ENCODE measurements at places on chromosomes 6 and 20.

DNA sequence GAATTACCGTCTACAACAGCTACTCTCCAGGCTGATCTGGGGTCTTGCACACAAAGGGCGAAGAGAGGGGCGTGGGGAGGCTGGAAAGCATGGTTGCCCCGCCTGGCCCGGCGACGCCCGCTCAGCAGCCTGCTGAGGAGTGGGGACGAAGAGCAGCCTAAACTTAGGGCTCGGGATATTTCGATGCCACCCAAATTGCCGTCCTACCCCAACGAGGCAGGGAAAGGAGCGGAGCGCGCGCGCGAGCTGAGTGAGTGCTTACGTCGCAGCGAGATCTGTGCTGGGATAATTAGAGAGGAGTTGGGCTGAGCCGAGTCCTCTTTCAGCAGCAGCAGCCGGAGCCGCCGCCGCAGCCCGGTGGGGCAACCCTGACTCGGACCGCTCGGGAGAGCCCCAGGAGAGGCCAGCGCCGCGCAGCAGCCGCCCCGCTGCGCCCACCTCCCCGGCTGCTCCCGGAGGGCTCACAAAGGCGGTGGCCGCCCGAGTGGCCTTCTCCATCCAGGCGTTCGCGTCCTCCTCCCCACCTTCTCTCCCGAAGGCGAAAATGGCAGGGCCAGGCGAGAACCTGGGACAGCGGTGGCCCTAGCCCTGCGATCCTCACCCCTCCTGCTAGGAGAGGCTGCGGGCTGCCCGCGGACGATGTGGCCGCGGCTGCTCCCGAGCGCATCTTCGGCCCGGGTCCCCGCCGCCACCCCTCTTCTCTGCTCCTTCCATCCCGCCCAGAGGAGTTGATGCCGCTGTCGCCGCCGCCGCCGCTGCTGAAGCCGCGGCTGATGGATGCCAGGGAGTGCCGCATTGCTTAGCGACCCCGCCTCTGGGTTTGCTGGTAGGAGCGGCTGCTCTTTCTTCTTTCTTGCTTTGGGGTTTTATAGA lies at the start of gene CLVS2:
TSS of gene CLVS2 (plus strand) at position 315 of the 873 bp plus-strand sequence. CDS start 1,543 bp downstream, outside the sequence.
- H3K4me1 ChIP-seq = no peaks in the 10 kb centered on the region
- DNase-seq = no peak
- no peaks in the 10 kb centered on the region for H3K36me3 ChIP-seq
- no peaks in the 10 kb centered on the region for H3K27me3 ChIP-seq

- H3K36me3 ChIP-seq = peaks cover 3% of the 10 kb centered on the region
- no peak overlapping the region for H3K27ac ChIP-seq
- no peak overlapping the region for H3K4me3 ChIP-seq
- H3K27me3 ChIP-seq = peaks cover 51% of the 10 kb centered on the region
These were observed 119.9 kb upstream of the PRND start for GRCh38 chr20:4601630-4602296.

GRCh38 chr6:166584155-166584554 lies 2.3 kb downstream of the RAMACL start:
- no peaks in the 10 kb centered on the region for H3K4me1 ChIP-seq
- no peak overlapping the region for H3K4me3 ChIP-seq
- peaks cover 5% of the 10 kb centered on the region for H3K36me3 ChIP-seq
- peaks cover 7% of the 10 kb centered on the region for H3K27me3 ChIP-seq
- no peak for DNase-seq

GRCh38 chr6:38671885-38672467 lies 31.0 kb downstream of the GLO1 start:
- H3K4me3 ChIP-seq = no peak overlapping the region
- H3K36me3 ChIP-seq = peaks cover 8% of the 10 kb centered on the region
- peak; percentile 21 for DNase-seq
- no peak overlapping the region for H3K27ac ChIP-seq
- no peaks in the 10 kb centered on the region for H3K27me3 ChIP-seq
- peaks cover 7% of the 10 kb centered on the region for H3K4me1 ChIP-seq

DNA sequence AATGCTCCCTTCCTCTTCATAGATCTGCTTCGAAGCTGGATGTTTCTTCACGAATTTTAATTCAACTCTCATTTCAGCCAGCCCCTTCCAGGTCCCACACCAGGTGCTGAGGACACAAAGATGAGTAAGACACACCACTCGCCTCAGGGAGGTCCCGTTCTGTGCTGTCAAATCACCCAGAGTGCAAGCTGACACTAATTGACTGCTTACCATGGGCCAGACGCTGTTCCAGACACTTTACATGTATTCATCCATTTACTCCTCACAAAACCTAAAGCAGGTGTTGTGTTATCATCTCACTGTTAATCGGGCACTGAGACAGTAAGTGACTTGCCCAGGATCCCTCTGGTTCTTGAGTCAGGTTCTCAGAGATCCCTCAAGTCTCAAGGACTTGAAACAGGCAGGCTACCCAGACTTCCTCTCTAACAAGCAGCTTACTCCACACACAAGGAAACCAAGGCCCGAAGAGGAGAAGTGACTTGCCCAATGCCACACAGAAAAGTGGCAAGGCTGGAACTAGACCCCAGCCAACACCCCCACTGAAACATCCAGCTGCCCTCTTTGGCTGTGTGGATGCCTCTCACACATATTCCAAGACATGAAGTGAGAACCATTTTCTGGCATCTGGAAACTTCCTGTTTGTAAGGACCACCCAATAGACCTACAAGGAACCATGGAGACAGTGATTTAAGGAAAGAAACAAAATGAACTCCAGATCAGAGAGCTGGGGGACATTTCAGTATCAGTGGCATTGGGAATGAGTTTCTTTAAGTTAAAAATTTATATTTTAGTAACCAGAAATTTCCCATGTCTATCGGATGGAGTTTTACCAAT lies 174.5 kb downstream of the CDC5L start:
- peak overlapping the region; percentile 31 for H3K4me3 ChIP-seq
- DNase-seq = no peak
- no peaks in the 10 kb centered on the region for H3K36me3 ChIP-seq
- H3K4me1 ChIP-seq = peaks cover 4% of the 10 kb centered on the region
- peaks cover 71% of the 10 kb centered on the region for H3K27me3 ChIP-seq

All from effector memory CD8-positive, alpha-beta T cell (primary cell).